DMS79 (cell line): ENCODE measurements at places on chromosomes 16 and 17.

GRCh38 chr17:37743875-37744632 lies 805 bp downstream of the HNF1B start:
- DNase-seq: no peak

DNA sequence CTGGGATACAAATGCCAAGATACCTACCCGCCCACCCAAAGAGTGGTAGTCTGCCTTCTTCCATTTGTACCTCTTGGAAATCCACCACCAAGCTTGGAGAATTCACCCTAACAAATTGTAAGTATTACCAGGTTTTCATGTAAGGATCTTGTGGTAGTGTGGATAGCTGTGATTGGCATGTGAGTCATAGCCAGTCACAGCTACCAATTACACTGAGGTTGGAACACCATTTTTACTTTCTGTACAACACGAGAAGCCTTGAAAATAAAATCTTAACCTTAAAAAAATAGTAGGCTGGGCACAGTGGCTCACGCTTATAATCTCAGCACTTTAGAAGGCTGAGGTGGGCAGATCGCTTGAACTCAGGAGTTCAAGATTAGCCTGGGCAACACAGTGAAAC lies 18.5 kb upstream of the SLC35G3 start:
- no peak for DNase-seq

DNA sequence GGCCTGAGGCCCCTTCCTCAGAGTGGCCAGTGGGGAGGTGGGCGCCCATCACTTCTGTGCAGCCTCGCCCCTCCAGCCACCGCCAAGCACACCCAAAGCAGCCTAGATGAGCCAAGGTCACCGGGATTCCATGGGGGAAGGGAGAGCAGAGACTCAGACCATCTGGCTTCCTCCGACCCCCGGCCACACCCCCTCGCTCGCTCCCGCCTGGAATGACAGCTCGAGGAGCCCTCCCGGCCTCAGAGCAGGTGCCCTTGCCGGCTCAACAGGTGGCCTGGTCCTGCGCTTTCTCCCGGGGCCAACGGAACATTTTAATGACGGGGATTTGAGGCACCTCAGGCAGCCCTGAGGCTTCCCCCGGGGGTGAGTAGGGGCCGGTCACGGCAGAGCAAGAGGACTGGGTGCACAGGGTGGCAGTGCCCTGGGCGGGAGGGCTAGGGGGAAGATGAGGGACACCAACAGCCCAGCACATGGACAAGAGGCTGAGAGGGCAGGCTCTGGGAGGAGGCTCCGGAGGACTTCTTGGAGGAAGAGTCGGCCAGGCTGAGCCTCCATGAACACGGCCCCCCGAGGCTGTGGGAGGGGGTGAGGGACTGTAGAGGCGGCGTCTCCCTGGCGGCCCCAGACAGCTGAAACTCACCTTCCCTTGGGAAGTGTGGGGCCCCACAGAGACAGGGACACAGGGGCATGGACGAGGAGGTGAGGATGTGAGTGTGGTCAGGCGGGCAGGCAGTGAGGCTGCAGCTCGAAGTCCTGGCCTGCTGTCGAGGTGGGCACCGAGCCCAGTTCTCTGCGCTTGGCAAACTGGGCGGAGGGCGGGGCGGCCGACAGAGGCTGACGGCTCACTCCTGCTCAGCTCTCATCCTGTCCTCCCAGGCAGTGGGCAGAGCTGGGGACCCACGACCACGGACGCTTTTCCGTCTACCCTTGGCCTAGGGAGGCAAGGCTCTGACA lies 12.5 kb upstream of the C1QTNF8 start:
- no peak for DNase-seq

DNA sequence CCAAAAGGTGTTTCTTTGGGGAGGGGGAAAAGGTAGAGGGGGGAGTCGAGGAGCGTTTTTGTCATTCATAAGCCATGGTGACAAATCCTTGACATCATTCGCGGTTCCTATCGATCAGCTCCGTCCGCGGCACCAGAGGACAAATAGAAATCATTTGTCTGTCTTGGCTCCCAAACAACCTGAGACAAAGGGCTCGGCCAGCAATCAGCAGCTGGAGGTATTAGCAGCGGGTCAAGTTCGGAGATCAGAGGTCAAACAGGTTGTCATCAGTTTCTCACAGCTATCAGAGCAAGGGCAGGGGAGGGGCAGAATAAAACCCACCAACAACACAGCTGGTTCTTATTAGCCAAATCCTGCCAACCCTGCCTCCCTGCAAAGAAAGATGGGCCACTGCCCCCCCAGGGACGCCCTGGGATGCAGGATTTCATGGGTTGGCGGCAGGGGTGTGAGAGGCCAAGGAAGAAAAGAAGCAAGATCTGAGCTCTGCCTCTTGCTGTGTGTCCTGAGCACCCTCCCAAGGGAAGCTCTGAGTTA lies 145.3 kb upstream of the LHX1 start:
- no peak for DNase-seq

- DNase-seq: no peak
Measured at GRCh38 chr16:69123910-69124309, 8.5 kb downstream of the CHTF8 start.

DNA sequence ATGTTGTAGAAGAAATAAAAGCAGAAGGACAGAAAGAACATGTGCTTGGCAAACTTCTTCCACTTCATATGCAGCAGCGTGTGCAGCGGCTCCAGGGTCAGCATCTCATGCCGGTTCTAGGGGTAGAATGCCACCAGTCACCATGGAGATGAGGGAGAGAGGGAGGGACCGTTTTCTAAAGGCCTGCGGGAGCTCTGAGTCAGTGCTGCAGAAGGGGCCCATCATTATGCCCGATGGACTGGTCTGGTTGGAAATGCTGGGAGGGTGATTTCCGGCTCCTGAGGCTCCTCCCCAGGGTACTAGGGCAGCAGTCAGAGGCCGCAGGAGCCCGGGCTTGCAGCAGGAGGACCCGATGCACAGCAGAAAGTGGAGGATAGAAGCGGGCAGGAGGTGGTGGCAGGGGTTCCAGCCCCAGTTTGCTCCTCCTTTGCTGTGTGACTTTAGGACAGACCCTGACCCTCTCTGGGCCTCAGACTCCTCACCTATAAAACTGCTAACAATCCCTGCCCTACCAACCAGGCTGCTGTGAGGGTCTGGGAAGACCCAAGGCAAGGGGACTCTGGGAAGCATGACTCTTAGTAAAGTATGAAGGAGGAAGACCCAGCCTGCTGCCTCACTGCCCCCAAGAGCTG lies 28.6 kb downstream of the TRPV3 start:
- no peak for DNase-seq

- DNase-seq: no peak
Measured at GRCh38 chr16:27345201-27345600, 31.4 kb downstream of the IL4R start.

GRCh38 chr17:77444628-77444983 lies 303.8 kb downstream of the SEC14L1 start:
- no peak for DNase-seq
